ENCODE measurements at places on chromosomes 12 and 14.

GRCh38 chr14:33040372-33041140, 101.9 kb downstream of the NPAS3 start:
- DNase-seq = no peak

- no peak for DNase-seq
Observed at GRCh38 chr12:9668161-9669018, 1.1 kb upstream of the CLEC2D start.

- no peak for DNase-seq
Observed at GRCh38 chr12:47650469-47650868, 55.4 kb downstream of the RPAP3 start.

- no peak for DNase-seq
Observed at GRCh38 chr12:70557583-70558191, 79.5 kb downstream of the PTPRB start.

GRCh38 chr14:96297997-96298515, 42.0 kb downstream of the BDKRB1 start:
- no peak for DNase-seq

DNA sequence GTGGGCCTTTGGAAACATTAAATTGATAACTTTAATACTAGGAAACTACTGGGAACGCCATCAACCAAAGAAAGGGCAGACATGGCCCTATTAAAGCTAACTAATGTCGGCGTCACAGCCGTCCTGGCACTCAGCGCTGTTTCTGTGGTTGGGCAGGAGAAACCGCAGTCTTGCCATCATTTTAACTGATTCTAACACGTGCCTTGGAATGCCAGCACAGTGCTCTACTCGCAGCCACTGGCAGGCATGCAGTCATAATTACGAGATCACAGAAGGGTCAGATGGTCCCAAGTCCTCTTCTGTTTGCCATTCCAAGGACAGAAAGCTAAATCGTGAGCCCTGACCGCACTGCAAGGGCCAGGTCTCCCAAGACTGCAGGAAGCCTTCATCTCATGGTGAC, 75.2 kb downstream of the RIMBP2 start:
- DNase-seq = no peak

GRCh38 chr14:99551034-99551922, 52.7 kb downstream of the CCDC85C start:
- no peak for DNase-seq

- no peak for DNase-seq
Observed at GRCh38 chr14:34568803-34569202, 29.3 kb upstream of the EAPP start.

GRCh38 chr14:102182190-102182589, 42.5 kb downstream of the WDR20 start:
- no peak for DNase-seq

GRCh38 chr12:108182096-108182495, 53.0 kb downstream of the WSCD2 start:
- no peak for DNase-seq

DNA sequence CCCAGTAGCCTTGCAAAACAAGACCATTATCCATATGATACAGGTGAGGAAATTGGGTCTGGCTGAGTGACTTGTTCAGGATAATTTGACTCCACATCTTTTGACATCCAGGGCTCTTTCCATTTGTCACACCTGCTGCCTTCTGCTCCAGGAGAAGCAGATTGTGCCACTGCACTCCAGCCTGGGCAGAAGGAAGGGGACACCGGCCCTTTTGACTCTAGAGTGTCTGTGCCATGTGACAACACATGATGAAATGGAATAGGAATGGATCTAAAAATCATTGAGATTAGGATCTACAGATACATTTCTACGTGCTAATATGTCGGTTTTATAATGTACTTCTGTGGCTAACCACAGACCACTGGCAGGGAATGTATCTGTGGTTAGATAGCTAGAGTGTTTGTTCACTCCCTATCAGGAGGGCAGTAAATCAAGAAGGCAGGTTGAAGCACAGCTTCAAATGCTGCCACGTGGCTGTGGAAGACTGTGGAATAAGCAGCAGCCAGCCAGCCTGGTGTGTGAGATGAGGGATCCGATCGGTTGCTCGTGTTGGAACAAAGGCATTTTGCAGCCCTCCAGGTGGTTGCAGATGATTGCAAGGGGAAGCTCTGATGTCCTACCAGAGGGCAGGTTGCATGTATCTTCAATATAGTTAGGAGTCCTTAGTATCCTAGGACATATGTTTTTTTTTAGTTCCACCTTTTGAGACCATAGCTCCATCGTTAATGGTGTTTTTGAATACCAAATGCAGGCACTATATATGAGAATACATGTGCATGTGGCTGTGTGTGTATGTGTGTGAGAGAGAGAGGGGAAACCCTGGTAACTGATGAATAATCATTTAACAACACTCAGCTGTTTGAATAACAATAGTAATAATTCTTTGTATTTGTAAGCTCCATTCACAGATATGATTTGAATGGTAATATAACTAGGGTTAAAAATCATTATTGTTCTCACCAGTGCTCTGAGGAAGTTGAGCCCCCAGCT, 28.6 kb downstream of the EML1 start:
- no peak for DNase-seq

DNA sequence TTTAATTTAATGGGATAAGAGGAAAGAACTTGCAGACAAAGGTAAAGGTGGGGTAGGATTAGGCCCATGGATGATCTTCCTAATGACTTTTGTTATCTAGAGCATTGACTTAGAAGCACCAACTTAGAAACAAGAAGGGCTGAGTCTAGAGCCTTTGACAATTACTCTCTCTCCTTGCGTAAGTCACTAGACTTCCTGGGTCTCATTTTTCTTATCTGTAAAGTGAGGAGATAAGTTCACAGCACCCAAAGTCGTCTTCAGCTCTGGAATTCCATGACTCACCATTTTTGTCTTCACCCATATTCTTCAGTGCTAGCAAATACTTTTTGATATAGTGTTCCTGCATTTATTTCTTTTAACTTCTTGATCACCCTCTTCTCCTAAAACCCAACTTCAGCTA, 75.7 kb downstream of the SSPN start:
- DNase-seq = no peak

GRCh38 chr14:51682411-51682810, 30.7 kb downstream of the FRMD6 start:
- no peak for DNase-seq

DNA sequence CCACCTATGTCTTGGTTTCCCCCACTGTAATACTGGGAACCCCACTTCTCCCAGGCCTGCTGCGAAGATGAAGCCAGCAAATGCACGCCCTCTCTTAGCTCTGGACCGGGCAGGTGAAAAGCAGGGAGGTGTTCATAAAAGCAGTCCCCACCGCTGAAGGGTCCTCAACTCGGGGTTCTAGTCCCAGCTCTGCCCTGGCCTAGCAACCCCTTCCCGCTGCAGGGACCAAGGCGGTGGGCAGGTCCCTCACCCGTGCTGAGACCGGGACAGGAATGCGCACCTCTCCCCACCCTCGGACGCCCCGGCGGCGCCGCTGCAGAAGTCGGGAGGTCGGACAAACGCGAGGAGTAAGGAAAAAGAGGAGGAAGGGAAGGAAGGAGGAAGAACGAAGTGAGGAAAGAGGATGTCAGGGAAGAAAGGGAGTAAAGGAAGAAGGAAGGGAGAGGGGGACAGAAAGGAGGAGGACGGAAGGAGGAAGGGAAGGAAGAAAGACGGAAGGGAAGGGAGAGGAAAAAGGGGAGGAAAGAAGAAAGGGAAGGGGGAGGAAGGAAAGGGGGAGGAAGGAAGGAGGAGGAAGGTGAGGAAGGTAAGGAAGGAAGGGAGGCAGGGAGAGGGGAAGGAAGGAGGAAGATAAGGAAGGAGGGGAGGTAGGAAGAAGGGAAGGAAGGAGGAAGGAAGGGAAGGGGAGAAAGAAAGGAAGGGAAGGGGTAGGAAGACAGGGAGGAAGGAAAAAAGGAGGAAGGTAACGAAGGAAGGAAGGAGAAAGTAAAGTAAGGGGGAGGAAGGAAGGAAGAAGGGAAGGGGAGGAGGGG, 701 bp downstream of the SPRING1 start:
- DNase-seq = no peak

GRCh38 chr14:104676694-104677511, 12.5 kb upstream of the INF2 start:
- DNase-seq = peak; percentile 45

DNA sequence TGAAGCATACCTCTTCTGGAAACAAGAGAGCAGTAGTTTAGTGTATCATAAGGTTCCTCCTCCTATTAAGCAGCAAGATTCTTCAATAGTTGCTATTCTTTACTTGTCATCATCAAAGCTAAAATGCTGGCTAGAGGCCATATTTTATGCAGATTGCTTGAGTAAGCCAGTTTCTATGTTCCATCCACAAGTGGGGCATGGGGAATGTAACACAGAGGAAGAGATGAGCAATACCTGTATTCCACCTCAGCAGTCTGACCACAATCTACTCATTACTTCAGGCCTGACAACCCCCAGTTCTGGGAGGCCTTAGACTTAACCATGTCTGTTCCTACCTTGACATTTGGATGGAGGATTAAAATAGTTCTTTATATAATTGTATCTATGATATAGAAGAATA, 423.6 kb downstream of the BTG1 start:
- DNase-seq = no peak

DNA sequence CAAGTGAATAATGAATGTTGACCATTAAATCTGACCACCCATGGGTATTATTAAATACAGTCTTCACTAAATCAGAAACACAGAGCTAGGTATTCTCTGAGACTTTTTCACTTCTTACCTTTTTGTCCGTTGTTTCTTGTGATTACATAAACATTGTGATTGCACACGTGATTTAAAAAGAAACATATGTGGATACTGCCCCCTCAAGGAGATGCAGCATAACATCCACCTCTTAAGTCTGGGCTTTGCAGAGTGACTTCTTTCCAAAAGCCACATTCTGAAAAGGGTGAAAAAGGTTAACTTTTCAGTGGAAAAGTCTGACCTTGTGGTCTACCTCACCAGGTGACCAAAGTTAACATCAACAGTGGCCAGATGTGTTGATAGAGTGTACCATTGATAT, 185.5 kb upstream of the FAR2 start:
- no peak for DNase-seq

DNA sequence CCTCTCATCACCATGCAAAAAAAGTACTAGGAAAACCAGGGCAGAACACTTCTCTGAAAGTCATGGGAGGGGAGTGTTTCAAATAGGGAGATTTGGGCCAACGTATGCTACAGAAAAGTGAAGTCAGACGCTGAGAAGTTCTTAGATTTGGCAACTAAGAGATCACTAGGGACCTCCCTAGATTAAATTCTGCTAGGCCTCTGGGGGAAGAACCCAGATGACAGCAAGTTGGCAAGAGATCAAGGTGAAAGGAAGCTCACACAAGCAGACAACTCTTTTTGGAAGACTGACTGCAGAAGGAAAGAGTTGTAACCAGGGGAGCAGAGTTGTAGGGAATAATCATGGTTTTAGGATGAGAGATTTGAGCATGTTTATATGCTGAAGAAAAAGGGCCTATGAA, 20.7 kb downstream of the IQSEC3 start:
- DNase-seq = no peak

DNA sequence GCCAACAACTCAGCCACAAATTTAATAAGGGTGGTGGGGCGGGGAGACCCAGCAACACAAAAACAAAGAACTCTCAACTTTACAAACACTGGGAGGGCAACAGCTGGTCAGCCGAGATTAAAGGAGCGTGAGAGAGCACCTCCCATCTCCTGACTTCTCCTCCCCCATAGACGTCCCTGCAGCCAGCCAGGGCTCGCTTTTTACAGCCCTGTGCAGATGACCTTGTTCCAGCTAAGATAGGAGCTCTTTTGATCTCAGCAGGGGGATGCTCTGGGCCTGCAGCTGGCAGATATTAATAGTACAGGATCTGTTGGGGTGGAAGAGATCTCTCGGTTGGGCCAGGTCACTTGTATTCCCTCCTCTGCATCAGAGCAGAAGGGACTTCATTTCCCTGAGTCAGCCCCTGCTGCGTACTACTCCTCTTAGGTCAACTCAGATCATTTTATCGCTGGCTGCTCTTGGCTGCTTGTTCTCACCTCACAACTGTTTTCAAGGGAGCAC, 475.8 kb downstream of the RAD51B start:
- DNase-seq = no peak

- no peak for DNase-seq
Observed at GRCh38 chr12:55842681-55843429, at the start of gene MMP19. TSS of gene MMP19 (minus strand) at chr12:55842936. CDS start at chr12:55842830, 106 bp downstream.

GRCh38 chr14:93950948-93951634, 23.9 kb downstream of the FAM181A start:
- DNase-seq = no peak

GRCh38 chr12:118574288-118574687, 197.9 kb downstream of the SUDS3 start:
- no peak for DNase-seq

DNA sequence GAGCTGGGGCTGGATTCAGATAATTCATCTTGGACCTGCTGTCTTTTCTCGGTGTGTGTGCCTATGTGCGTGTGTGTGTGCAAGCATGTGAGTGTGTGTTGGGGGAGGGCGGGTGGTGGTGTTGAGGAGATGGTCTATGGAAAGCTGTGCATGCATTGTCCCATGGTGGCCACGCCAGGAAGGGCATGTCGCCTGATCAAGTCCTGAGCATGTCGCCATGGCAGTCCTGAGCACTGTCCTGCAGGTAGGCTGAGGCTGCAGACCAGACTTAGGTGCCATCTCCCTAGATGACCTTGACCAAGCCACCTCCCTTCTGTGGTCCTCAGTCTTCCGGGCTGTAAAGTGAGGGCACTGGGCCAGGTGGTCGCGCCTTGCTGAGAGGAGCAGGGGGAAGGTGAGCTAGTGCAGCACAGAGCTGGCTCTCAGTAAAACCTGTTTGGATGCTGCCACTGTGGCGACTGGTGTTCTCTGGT, 81.4 kb downstream of the PAPOLA start:
- DNase-seq = no peak

DNA sequence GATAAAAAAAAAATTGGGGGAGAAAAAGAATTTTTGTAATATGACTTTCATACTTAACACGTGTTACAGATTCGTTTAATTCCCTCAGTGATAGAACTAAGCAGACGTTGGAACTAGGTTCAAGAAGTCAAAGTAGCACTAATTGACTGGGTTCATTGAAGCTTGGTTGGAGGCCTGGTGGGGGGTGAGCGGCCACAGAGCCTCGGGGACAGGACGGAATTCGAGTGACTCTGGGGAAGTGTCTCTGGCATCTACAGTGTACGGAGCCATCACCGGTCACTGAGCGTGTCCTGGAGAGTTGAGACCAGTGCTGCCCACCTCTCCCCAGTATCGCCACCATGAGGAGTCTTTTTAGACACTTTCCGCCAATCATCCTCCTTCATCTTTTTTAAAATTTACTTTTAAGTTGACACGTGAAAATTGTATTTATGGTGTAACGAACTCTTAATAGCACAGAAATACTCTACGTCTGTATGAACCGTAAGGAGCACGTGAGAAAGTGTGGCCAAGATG, 1.3 kb downstream of the ZFYVE21 start:
- DNase-seq = no peak

DNA sequence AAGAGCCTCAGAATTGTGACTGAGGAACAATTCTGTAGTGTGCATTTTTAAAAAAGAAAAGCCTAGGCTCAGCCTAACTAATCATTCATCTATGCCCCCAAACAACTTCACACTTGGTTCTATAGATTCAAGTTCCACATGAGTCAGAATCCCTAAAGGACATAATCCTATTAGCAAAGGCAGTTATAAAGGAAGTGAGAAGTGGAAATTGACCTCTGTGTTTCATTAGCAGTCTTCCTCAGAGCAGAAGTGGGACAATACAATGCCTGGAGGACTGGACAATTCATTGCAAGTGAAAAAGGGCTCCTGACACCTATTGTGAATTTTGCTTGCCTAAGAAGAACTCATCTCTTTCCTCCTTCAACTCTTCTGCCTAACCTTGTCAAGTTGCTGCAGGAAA, 222.3 kb downstream of the PTPRO start:
- DNase-seq = no peak
